ENCODE measurements at places on chromosomes 7 and 10.

GRCh38 chr7:85641331-85641730 is 454.5 kb upstream of the SEMA3D start:
- DNase-seq: no peak

DNA sequence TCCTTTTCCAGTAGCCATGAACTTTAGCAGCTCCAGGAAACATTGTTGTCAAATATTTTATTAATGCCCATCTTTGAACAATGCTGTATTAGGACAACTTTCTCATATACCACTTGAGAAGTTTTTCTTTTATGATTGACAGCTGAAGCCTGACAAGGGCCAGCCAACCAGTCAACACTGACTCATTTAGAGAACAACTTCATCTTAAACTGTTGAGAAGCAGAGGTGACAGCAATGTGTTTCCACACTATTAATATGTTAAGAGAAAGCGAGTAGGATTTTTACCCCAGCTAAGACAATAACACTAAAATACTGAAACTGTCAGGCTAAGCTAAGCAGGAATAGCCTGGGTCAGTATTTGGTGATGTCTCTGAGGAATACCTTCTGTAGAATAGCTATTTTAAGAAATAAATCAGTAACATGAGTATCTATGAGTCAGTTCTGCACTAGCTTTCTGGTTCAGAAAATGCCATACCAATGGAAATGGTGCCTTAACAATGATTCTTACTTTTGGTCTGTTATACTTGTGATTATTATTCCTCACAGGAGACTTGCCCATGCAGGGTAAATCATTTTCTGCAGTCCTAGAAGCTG is 168.8 kb upstream of the POT1 start:
- no peak for DNase-seq

- DNase-seq: no peak
Observed at GRCh38 chr10:128277267-128277840, 151.1 kb upstream of the MKI67 start.

GRCh38 chr7:98668255-98668654 is 51.2 kb downstream of the NPTX2 start:
- DNase-seq: no peak

- DNase-seq: no peak
Observed at GRCh38 chr7:10821156-10821555, 152.5 kb upstream of the PHF14 start.

Data from GM12878 (cell line).